Hippocampal formation (tissue), 2 donors: ENCODE measurements at places on chromosomes 7 and 10.

GRCh38 chr7:2219606-2220005 is 13.1 kb downstream of the MAD1L1 start:
- DNase-seq = no peak

- DNase-seq = no peak
Observed at GRCh38 chr7:11281953-11282352, 308.3 kb downstream of the PHF14 start.

GRCh38 chr10:133616371-133617130 is 10.0 kb downstream of the FRG2B start:
- no peak for DNase-seq

- no peak for DNase-seq
Observed at GRCh38 chr10:1706711-1707110, 30.6 kb downstream of the ADARB2 start.

GRCh38 chr10:60872451-60872850 is 71.5 kb downstream of the RHOBTB1 start:
- no peak for DNase-seq

GRCh38 chr10:124005091-124005490 is 88.3 kb downstream of the CHST15 start:
- no peak for DNase-seq

GRCh38 chr7:741191-741671 is 14.2 kb upstream of the PRKAR1B start:
- no peak for DNase-seq

GRCh38 chr7:122487131-122487530 is 182.6 kb upstream of the FEZF1 start:
- no peak for DNase-seq
